Stimulated activated CD4-positive, alpha-beta T cell treated with anti-CD3 and anti-CD28 coated beads, Interleukin-1b, Interleukin-23, amount 100 ng/mL, for 4 hours (primary cell): ENCODE measurements at places on chromosomes 7 and 10.

- no peak for DNase-seq
Measured at GRCh38 chr10:55283031-55283430, 482.0 kb upstream of the PCDH15 start.

- DNase-seq = no peak
Measured at GRCh38 chr7:106561666-106562411, 99.1 kb downstream of the CCDC71L start.

GRCh38 chr7:64602518-64602917 lies 39.6 kb upstream of the ZNF680 start:
- DNase-seq = no peak

- DNase-seq = peak; percentile 54
Measured at GRCh38 chr10:103696411-103697145, 158.8 kb downstream of the SH3PXD2A start.

DNA sequence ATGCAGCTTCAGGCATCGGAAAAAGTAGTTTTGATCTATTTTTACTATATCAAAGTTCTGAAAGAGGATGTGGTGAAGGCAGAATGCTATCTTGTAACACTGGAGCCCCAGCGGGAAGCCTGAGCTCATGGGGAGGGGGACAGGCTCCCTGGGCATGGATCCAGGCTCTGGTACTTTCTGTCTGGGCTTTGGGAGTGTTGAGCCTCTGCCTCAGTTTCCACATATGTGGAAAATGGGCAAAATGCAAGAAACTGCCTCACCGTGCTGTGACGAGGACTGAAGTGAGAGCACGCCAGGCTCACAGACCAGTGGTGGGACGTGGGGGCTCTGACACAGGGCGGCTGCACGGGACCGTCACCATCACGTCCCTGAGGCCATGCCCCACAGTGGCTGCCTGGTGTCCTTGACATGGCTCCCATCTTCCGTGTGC lies 182.9 kb upstream of the SHH start:
- DNase-seq = no peak

DNA sequence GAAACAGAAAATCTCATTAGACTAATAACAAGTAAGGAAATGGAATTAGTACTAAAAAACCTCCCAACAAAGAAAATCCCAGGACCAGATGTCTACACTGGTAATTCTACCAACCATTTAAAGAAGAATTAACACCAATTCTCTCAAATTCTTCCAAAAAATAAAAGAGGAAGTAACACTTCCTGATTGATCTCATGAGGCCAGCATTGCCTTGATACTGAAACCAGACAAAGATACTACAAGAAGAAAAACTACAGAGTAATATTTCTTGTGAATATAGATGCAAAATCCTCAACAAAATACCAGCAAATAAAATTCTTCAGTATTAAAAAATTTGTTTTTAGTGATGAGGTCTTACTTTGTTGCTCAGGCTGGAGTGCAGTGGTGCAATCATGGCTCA lies 21.3 kb downstream of the GCK start:
- no peak for DNase-seq

- DNase-seq = peak; percentile 71
Measured at GRCh38 chr10:72260239-72260975, 13.3 kb upstream of the DDIT4 start.
